Stimulated activated naive CD4-positive, alpha-beta T cell treated with Interleukin-2 at 50 U/mL for 16 hours (primary cell): ENCODE measurements at places on chromosomes 16 and 17.

DNA sequence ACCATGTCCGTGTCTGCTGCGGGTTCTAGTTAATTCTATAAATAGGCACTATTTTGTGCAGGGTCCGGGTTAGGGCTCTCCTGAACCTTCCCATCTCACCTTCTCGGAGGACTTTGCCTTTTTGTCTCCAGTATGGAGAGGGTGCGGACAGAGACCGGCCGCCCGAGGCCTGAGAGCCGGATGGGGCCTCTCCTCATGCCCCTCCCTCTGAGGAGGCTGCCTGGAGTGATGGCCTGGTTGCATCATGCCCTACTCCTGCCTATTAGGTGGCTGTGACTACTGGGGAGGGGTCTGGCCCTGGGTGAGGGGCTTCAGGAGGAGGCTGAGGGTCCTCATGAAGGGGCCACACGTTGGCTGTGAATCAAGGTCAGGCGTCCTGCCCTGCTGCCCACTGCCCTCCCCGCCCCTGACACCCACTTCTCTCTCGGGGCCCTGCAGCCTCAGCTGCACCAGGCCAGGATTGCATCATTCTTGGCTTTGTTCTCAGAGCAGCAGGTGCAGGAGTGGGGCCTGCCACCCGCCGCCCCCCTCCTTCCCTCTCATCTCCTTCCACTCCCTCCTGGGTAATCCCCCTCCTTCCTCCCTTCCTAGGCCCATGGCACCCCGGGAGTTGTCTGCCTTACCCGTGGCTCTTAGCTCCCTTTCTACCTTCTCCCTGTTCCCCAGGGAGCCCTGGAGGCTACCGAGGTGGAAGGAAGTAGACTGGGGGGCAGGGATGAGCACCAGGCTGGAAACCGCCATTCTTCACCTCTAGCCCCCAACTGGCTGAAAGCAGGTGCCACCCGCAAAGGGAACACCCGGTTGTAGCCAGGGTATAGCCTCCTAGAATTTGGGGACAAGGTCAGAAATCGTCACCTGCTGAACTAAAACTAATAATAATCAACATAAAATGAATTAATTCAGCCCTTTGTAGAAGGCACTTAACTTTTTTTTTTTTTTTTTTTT is 12.7 kb upstream of the ARHGAP23 start:
- no peak for DNase-seq

GRCh38 chr17:2138318-2138717 is 83.4 kb downstream of the HIC1 start:
- no peak for DNase-seq

- DNase-seq: no peak
These were observed 6.9 kb upstream of the ALOX15B start for GRCh38 chr17:8031950-8032349.

DNA sequence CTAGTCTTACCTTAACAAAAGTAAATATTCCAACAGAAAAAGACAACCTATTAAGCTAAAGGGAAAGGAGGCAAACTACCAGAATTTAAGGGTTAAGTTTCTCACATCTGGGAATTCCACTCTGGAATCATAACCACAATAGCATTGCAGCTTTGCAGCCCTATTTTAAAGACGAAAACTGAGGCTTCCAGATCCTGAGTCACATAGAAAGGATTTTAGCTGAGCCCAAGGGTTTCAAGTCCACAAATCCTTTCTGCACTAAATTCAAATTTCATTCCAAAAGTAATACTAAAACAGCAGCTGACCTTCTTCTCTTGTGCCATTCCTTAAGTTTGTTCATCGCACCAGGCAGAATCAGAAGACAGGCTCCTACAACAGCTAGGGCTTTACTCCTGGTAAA is 17.8 kb downstream of the XYLT1 start:
- no peak for DNase-seq

DNA sequence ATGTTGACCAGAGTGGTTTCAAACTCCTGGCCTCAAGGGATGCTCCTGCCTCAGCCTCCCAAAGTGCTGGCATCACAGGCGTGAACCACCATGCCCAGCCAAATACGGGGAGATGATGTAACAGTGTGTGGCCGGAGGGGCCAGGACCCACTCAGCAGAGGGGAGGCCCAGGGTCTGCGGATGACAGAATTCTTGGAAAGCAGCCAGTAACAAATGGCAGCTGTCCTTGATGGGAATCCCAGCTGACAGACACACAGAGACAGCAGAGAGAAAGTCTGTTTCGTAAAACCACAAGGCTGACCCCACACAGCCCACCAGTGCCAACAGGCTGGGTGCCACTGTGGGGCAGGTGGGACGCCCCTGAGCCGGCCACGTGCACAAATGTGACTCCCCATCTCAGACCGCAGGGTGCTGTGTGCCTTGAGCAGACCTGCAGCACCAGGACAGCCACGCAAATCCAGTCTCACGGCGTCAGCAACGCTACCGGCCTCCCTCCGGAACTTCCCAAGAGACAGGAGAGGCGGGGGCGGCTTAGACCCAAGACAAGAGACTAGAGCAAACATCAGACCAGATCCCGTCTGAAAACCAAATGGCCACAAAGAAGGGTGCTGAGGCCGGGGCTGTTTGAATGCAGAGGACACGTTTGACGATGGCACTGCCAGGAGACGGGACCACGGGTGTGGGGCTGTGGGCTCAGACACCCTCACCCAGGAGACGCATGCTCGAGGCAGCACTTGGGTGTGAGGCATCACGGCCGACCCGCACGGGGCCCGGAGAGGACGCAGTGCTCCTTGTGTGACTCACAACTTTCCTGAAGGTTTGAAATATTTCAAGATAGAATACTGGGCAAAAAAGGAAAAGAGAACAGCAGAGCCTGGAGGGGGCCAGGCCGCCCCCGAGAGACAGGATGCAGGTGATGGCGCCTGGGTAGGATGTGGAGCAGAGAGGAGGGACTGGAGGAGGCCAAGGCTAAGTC is 24.6 kb downstream of the CTU2 start:
- no peak for DNase-seq

- no peak for DNase-seq
These were observed 2.3 kb downstream of the OXLD1 start for GRCh38 chr17:81664051-81664470.

GRCh38 chr17:64442541-64442971 is 6.4 kb upstream of the MILR1 start:
- no peak for DNase-seq

- DNase-seq: no peak
These were observed 152.9 kb upstream of the C16orf82 start for GRCh38 chr16:26913851-26914250.

- DNase-seq: no peak
These were observed 5.3 kb upstream of the NTN3 start for GRCh38 chr16:2465653-2466415.

- no peak for DNase-seq
These were observed 5.1 kb downstream of the RAMP2 start for GRCh38 chr17:42766124-42766523.
